T-helper 2 cell (primary cell): ENCODE measurements at places on chromosomes 7 and 10.

DNA sequence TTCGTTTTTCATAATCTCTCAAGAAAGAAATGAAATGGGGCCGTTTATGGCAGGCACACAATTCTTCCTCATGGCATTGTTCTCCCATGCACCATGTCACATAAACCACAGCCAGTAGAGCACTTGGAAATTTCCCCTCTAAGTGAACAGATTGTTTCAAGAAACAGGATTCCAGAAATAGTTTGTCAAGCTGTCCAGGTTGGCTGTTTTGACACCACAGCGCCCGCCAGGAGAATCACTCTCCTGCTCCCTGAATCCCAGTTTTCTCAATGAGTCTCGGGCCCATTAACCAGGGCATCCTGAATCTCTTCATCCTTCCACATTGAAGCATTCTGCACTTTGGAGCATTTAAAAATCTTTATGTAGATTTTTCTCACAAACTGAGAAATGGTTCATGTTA lies 172.2 kb upstream of the NEBL start:
- no peak for DNase-seq

- no peak for DNase-seq
Observed at GRCh38 chr7:135121868-135122267, 26.0 kb upstream of the TMEM140 start.

DNA sequence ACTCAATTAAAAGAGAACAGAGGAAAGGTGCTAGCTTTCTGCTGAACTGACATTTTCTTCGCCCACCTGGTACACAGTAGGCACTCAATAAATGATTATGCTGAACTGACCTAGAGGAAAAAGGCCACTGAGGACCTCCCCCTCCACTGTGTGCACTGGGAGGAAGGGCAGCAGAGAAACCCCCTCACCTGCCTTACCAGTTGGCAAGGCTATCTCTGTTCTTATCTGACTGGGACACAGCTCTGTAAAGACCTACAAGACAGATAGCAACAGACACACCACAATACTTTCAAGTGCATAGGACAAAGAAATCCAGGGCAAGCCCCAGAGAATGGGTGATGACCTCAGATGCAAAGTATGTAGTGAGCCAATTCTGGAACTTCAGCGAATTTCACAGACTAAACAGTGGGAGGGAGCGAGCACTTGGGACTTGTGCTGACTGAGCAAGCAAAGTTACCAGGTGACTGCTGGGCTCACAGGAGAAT lies 30.4 kb downstream of the PDLIM1 start:
- no peak for DNase-seq

GRCh38 chr10:7243873-7244272 lies 167.0 kb downstream of the SFMBT2 start:
- DNase-seq = no peak

GRCh38 chr7:28301148-28301641 lies 111.1 kb upstream of the CREB5 start:
- no peak for DNase-seq

DNA sequence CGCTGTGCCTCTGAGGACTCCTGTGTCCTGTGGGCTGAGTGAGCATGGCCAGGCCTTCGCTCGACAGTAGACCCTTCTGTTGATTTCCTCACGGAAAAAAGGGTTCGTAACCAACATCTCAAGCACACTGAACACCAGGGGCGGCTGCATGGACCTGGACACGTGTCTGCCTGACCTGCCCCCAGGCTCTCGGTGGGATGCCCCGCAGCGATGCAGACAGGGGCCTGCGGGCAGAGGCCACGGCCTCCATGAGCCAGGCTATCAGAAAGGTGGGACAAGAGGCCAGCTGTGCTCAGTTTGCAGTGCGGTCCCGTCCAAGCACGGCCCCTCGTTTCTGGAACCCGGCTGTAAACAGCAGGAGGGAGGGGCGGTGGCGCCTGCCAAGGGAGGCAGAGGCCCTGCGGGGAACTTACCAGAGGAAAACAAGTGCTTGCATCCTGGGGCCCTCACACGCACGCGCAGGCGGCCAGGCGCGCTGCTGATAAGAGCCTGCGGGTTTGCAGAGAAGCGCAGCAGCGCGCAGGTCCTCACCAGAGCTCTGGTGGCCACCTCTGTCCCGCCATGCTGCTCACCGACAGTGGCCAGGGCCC lies 10.6 kb downstream of the GPR146 start:
- DNase-seq = peak; percentile 29

DNA sequence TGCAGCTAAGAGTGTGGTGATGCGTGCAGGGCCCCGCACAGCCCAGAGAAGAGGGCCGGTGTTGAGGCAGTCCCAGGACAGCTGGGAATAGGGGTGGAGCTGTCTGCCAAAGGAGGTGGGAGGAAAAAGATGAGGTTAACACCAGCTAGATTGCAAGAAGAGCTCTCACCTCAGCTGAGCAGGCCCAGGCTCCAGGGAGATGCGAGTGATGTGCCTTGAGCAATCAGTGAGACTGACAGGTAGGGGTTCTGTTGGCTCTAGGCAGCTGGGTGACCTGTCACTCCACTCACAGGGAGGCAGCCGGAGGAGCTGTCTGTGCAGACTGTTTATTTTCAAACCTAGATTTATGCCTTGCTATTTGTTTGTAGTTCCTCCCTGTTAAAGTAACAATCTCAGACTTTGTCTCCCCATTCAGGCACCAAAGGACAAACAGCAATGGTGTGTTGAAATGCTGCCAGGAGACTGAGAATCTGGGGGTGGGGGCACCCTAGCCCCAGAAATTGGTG lies 205.1 kb upstream of the CXCL12 start:
- no peak for DNase-seq
